CD8-positive, alpha-beta memory T cell (primary cell): ENCODE measurements at places on chromosomes 7 and 10.

DNA sequence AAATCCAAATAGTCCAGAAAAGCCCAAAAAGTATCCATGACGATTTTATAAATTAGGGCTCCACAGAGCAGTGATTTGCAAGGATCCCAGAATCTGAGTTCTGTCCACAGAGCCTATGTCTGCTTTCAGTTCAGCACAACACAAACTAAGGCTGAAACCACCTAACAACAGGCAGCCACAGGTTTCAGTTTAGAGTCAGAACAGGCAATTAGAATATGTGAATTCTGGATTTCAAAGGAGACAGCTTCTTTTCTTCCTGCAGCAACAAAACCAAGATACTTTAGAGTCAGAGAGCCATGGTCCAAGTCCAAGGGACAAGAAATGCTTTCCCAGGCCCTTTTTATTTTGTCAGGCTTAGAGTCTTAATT is 23.6 kb downstream of the IFIT3 start:
- no peak for DNase-seq

GRCh38 chr7:20238754-20239324 is 21.7 kb upstream of the MACC1 start:
- no peak for DNase-seq

DNA sequence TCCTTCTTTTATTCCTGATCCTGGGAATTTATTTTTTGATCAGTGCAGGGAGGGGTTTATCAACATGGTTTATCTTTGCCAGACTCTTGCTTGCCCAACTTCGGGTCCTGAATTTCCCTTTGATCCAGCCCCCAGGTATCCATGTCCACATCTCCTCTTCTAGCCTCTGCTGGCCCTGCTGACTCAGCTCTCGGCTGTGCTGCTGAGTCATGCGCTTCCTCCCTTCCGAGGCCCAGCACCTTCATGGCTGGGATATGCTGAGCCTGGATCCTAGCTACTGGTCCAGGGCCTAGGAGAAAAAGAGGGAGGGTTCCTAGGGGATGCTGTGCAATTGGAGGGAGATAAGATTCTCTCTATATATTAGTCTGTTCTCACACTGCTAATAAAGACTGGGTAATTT is 380.7 kb upstream of the SHH start:
- no peak for DNase-seq

DNA sequence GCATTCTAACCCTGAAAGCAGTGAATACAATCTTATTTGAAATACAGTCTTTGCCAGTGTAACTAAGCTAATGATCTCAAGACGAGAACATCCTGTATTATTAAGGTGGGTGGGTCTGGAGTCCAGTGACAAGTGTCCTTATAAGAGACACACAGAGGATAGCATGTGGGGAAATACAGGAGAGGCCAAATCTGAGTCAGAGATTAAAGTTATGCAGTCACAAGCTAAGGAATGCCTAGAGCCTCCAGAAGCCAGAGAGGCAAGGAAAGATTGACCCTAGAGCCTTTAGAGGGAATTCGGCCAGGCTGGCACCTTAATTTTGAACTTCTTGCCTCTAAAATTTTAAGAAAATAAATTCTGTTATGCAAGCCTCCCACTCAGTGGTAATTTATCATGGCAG is 87.5 kb upstream of the HGF start:
- DNase-seq = no peak

DNA sequence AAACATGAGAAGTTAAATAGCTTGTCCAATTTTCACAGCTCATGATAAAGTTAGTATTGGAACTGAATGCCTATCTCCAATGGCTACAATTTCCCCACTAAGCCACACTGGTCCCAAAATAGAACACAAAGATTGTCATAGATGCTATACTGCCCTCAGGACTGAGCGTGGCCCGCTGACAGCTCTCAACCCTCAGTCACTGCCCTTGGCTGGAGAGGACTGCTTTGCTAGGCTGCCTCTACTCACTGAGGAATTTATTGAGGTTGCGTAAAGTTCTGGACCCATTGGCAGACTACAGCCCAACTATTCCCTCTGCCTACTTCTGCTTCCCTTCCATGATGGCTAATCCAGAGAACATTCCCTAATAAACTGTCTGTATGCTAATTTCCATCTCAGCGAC is 165.5 kb upstream of the BET1 start:
- no peak for DNase-seq

- DNase-seq = no peak
These were observed 4.6 kb upstream of the SERPINE1 start for GRCh38 chr7:101121991-101122932.
